ENCODE measurements at places on chromosomes 2 and 18.

GRCh38 chr2:55148269-55148668 is 83.8 kb downstream of the CLHC1 start:
- no peak for DNase-seq

DNA sequence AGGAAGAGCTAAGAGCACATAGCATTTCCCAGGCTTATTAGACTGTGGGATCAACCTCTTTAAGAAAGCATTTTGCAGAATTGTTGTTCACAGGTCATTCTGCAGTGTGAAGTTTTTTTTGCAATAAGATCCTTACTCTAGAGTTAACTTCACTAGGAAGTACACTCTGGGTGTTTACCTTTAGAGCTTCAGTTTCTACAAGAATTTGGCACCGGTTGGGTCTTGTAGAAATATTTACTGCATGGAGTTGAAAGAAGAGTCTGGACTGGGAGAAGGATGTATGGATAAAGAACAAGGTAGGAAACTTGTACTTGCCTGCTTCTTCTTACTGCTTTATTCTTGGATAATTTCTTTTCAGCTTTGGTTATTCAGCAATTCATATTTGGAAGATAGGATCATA is 944.9 kb upstream of the GYPC start:
- no peak for DNase-seq

DNA sequence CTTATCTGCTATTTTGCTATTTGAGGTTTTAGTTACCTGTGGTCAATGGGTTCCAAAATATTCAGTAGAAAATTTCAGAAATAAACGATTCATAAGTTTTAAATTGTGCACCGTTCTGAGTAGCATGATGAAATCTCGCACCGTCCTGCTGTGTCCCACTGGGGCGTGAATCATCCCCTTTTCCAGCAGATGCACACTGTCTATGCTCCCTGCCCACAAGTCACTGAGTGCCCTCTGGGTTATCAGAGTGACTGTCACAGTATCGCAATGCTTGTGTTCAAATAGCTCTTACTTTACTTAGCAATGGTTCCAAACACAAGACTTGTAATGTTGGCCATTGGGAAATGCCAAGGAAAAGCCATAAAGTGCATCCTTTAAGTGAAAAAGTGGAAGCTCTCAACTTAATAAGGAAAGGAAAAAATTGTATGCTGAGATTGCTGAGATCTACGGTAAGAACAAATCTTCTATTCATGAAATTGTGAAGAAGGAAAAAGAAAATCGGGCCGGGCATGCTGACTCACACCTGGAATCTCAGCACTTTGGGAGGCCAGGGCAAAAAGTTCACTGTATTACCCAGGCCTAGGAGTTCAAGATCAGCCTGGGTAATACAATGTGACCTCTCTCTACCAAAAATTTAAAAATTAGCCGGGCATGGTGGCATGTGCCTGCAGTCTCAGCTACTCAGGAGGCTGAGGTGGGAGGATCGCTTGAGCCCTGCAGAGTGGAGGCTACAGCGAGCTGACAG is 13.3 kb downstream of the COL4A3 start:
- DNase-seq: no peak

GRCh38 chr18:44452346-44452745 is 228.3 kb upstream of the SETBP1 start:
- DNase-seq: no peak

DNA sequence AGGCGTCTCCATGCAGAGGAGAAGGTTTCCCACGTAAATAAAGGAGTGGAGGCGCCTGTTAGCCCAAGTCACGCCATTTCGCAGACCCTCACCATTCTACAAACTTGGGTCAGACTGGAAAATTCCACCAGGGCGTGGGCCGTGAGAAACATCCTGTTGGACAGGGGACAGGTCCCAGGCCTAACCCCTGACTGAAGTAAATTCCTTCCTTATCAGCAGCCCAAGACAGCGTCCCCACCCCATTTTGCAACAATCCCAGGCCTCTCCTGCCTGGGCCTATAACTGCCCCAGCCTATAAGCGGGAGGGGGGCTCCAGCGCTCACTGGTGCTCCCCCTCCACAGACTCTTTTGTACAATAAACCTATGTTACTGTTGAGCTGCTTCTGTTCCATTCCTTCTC is 57.3 kb upstream of the CBLN2 start:
- no peak for DNase-seq

GRCh38 chr2:217162533-217162932 is 302.7 kb upstream of the TNP1 start:
- DNase-seq: no peak

DNA sequence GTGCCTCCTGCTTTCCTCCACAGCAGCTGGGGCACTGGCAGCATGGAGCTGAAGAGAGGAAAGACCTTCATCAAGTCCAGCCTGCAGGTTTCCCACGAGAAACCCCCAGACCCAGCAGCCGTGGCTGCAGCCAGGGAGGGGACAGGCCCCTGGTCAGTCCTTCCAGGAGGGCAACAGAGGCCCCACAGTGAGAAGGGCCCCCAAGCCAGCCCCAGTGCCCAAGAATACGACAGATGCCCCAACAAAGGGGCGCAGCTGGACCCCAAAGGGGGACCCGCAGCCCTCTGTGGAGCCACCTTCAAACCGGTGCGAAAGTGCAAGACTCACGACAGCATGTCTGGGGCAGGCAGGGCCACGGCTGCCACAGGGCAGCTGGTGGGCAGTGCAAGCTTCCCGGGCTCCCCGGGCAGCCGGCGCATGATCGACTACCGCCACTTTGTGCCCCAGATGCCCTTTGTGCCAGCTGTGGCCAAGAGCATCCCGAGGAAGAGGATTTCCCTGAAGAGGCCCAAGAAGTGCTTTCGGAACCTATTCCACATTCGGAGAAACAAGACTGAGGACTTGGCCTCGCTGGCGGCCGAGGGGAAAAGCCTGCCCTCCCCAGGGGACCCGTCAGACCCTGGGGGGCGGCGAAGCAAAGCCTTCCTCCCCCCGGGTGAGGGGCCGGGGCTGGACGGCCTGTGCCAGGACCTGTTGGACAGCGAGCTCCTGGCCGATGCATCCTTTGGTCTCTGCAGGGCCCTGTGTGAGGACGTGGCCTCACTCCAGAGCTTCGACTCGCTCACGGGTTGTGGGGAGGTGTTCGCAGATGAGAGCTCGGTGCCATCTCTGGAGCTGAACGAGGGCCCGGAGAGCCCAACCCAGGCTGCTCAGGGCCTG is 6.9 kb downstream of the AMER3 start:
- no peak for DNase-seq

DNA sequence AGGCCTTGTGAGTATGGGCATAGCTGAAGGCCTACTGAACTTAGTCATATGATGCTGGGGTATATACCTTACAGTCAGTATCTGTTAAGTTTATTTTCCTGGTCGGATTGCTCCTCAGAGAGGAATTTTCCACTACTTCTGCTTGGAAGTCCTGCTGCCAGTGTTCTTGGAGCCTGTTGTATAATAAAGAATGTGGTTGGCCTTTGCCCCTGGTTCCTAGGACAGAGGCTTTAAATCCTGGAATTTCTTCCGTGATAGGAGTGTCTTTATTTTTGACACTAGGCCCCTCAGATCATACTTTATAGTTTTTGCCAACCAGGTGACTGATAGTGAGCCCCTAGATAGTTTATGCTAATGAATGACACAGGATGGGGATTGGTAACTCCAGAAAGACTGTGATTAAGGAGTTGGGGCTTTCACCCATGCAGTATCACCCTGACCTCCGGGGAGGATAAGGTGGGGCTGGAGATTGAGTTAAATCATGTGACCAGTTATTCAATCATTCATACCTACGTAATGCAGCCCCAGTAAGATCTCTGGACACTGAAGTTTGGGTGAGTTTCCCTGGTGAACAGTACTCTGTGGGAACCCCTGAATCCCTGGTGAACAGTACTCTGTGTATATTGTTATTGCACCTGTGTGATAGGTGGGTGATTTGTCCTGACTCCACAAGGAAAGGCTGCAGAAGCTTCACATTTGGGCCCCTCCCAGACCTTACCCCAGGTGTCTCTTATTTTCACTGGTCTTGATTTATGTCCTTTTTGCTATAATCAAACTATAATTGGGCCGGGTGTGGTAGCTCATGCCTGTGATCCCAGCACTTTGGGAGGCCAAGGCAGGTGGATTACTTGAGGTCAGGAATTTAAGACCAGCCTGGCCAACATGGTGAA is 56.9 kb downstream of the COMMD1 start:
- DNase-seq: no peak

DNA sequence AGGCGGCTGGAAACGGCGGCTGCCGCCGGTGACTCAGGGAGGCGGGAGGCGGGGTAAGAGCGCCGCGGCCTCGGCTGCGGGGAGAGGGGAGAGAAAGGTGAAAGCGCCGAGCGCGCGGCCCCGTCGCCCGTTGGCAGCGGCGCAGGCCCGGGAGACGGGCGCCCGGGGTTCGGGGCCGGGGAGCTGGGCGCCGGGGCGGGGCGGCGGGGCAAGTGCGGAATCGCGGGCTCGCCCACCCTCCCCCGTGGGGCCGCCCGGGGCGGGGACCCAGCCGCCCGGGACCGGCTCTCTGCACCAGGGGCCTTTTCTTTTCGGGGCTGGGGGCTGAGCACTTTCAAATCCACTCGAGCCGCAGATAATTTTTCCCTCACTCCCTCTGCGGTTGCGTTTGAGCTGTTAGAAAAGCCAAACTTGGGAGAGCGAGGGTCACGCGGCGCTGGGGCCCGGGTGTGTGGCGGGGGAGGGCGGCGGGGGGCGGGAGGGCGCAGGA is 266 bp downstream of the KDM3A start:
- DNase-seq: no peak

DNA sequence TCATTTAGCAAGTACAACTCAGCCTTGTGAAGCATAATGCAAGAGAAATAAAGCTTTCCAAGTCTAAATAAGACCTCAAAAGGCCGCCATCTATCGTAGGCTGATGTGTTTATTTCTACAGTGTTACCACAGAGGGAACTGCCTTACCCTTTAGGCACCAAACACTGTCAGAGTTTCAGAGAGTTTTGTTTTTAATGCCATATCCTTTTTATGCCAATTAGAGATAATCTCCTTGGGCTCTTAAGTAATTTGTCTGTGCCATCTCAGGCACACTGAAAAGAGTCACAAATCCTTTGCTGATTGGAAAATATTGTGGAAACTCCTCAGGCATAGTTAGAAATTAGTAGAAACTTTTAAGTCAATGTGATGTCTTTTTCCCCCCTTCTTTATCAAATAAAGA is 797.1 kb downstream of the SLC4A3 start:
- DNase-seq: no peak

- no peak for DNase-seq
These were observed 43.7 kb upstream of the NEB start for GRCh38 chr2:151777935-151778334.

GRCh38 chr2:21822505-21822904 is 698.7 kb downstream of the TDRD15 start:
- no peak for DNase-seq

DNA sequence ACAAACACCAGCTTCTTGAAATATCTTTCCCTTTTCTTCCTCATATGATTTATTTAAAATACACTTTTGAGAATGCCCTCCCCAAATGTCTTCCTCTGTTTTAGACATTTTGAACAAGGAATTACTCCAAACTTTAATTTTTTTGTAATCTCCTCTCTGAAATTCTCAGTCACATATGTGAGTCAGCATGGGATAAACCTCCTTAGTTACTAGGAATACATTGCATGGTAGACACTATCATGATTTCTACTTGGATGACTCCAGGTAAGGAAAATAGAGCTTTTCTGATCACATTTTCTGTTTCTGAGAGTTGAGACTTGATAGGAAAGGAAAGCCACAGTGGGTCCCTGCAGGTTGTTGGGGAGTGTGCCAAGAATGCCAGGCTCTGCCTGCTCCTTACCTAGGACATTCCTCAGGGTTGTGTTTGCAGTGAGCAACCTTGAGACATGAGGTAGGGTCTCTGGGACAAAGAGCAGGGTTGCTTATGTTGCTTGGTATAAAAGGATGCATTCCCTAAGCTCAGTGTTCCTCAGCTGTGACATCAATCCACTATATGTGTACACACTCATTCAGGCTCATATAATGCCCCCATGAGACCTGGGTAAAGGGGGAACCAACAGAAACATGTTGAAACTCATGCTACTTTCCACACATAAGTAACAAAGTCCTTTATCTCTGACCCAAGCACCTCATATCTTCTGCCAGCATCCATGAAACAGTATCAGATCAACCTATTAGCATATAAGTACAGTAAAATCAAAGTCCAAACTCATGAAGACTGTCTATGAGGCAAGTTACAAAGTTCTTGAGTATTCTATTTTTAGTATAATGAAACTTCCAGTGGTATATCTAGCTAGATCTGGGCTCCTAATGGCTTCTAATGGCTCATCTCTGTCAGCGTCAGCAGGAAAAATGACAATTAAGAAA is 112.8 kb upstream of the SCN1A start:
- no peak for DNase-seq

DNA sequence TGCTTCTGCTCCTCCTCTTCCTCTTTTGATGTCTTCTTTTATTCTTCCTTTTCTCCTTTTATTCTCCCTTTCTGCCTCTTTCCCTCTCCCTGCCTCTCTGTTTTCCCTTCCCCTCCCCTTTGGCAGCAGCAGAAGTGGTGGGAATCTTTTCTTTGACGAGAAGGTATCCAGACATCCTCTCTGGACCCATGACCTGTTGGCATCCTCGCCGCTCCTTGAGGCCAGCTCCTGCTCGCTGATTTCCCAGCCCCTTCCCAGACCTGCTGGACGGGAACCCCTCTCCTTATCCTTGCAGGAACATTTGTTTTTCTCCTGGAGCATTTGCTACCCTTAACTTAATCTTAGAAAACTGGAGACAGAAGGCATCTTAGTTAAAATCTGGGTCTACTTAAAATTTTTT is 130.5 kb downstream of the LPIN1 start:
- no peak for DNase-seq

DNA sequence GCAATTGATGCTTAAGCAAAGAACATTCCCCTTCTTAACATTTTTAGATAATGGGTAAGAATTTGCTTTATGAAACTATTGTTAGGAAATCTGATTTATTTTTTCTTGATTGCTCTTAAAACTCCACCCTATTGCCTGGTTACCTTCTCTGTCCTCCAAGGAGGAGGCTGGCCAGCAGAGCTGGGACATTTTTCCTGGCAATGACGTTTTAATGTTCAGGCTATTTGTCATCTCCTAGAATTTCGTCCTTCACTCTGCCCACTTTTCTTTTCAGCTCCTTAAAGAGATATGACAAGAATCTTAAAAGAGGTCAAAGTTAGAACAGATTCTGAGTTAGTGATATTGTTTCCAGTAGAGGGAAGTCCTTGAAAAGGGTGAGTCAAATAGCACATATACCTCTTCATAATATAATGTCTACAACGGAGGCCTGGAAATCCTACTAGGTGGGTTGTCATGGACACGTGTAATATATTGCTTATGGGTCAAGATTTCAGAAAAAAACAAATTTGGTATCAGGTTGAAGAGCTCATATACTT is 141.0 kb downstream of the CMPK2 start:
- DNase-seq: no peak

DNA sequence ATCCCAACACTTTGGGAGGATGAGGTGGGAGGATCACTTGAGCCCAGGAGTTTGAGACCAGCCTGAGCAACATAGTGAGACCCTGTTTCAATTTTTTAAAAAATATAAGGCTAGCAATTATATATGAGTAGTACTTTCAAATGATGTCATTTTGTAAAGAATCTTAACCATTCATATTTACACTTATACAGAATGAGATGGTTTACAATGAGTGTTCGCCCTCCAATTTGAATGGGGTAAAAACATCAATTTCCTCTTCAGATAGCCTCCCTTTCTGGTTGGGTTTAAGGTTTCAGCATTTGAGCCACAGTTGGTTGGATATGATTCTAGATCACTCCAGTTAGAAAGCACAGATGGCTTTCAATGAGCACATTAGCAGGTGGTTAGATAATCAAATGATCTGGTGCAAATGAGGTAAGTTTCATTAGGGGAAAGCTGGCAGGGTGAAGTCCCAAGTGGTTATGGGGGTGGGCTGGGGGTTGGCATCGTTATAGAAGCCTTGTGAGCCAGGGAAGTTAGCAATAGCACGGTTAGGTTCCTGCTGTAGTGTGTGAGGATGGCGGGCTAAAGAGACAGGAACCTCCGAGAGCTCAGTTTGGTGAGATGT is 63.9 kb downstream of the TRPM8 start:
- no peak for DNase-seq

Data from activated CD4-positive, alpha-beta T cell treated with anti-CD3 and anti-CD28 coated beads for 24 hours (primary cell).